RWPE2 (cell line): ENCODE measurements at places on chromosomes 7 and 10.

DNA sequence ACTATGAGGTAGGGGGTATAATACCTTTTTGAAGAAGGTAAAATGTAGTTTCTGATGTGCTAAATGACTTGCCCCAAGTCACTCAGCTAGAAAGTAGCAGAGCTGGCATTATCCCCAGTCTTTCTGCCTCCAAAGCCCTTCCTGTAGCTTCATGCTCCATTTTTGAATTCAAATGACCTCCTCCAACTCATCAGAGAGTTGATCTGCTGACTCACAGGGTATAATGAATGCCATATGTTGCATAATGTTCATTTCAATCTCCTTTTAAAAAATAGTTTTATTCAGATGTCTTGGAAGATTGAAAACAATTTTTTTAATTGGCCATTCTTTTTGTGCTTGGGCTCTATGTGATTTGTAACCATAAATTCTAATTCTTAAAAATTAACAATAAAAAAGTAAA is 272.8 kb upstream of the IMMP2L start:
- peak overlapping the region; percentile 13 for H3K27ac ChIP-seq
- peaks cover 16% of the 10 kb centered on the region for H3K36me3 ChIP-seq
- no peaks in the 10 kb centered on the region for H3K27me3 ChIP-seq
- DNase-seq = no peak
- H3K4me3 ChIP-seq = no peak overlapping the region

- no peaks in the 10 kb centered on the region for H3K36me3 ChIP-seq
- H3K4me1 ChIP-seq = peaks cover 27% of the 10 kb centered on the region
- no peak for DNase-seq
- H3K27ac ChIP-seq = peak overlapping the region; percentile 66
Observed at GRCh38 chr7:50534690-50535290, 30.4 kb downstream of the DDC start.

DNA sequence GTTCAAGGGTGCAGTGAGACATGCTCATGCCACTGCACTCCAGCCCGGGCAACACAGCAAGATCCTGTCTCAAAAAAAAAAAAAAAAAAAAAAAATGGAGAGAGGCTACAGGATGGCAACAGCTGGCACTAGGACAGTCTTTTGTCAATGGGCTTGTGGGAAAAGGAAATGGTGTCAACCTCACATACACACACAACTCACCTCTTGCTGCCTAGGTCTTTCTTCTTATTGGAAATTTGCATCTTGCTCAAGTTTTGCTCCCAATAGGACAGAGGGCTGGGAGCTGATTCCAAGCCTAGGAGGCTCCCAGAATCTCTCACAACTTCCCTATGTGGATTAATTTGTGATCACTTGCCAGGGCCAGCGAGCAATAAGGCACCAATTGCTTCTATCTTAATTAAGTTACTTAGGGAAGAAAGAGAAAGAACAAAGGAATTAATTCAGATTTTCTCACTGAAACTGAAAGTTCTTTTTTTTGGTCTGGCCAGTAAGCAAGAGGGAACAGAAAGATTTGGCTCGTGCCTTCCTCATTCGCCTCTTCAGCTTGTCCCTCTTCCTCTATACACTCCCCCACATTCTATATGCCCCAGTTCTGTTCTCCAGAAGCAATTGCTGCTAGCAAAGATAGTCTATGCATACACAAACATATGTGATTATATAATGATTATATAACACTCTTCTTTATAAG is 33.8 kb downstream of the MAP3K8 start:
- H3K27me3 ChIP-seq = no peaks in the 10 kb centered on the region
- DNase-seq = no peak
- no peaks in the 10 kb centered on the region for H3K4me1 ChIP-seq
- H3K4me3 ChIP-seq = no peak overlapping the region
- H3K27ac ChIP-seq = no peak overlapping the region

DNA sequence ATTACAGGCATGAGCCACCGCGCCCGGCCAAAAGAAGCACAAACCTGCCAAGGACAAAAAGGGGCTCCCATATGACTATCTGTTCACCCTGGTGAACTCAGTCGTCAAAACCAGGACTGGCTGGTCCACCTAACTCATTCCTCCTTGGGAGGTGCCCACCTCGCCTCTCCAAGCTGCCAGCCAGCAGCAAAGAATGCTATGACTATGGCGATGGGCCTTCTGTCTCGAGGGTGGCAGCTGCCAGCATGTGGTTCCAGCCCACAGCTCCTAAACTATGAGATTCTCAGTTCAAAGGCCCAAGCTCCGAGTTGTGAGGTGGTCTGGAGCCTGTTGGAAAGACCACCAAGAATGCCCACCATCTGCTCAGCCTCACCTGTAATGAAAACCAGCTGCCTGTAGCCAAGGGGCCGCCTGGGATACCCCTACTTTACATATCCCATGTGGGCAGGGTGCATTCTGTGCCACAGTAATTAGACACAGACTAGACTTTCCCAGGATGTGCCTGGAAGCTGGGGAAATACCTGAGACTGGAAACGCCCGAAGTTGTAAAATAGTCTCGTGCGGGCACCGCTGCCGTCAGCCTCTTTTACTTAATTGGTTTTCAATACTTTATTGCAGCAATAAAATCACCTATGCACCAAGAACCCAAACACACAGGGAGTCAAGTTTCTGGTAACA is 71.1 kb downstream of the ZRANB1 start:
- no peak overlapping the region for H3K27ac ChIP-seq
- no peaks in the 10 kb centered on the region for H3K27me3 ChIP-seq
- peaks cover 23% of the 10 kb centered on the region for H3K36me3 ChIP-seq
- DNase-seq = no peak
- H3K4me1 ChIP-seq = peaks cover 28% of the 10 kb centered on the region

DNA sequence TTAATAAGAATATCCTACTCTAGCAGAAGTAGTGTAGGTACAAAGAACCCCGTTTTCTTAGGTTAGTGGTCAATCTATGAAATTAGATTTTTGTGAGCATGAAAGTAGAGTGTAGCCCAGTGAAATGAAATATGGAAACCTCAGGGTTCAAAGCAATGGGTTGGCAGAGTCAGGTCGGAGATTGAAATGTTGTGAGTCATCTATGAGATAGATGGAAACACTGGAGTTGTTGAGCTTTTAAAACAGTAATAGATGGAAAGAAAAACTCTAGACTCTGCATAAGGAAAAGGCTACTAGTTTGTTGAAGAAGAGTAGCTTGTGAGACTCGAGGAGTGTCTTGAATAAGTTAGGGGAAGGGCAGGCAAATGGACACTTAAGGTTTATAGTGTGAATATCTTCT is 251.9 kb downstream of the EXOC4 start:
- H3K27ac ChIP-seq = no peak overlapping the region
- H3K36me3 ChIP-seq = 0 out of 2 replicates have a peak, but pooled peaks cover 4% of the 10 kb centered on the region
- H3K4me1 ChIP-seq = no peaks in the 10 kb centered on the region
- no peak overlapping the region for H3K4me3 ChIP-seq

DNA sequence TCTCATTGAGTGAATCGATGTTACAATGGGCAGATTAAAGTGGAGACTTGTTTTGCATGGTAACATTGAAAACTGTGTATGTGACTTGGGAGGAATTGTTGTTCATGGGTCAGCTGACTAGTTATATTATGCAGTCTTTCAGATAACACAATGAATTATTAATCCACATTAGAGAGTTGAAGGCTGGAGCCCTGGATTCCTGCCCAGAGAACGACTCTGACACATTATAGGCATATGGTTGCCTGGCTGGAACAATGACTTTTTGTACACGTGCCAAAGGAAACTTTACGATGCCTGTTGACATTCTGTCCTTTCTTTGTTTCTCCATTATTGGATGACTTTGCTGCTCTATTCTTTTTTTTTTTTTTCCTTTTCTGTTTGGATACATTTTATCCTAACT is 52.3 kb upstream of the TMEM229A start:
- no peaks in the 10 kb centered on the region for H3K36me3 ChIP-seq
- H3K27me3 ChIP-seq = no peaks in the 10 kb centered on the region
- no peak overlapping the region for H3K27ac ChIP-seq
- H3K4me3 ChIP-seq = no peak overlapping the region
- no peaks in the 10 kb centered on the region for H3K4me1 ChIP-seq

- H3K27me3 ChIP-seq = no peaks in the 10 kb centered on the region
- H3K4me1 ChIP-seq = peaks cover 2% of the 10 kb centered on the region
- DNase-seq = no peak
- H3K36me3 ChIP-seq = no peaks in the 10 kb centered on the region
- H3K27ac ChIP-seq = no peak overlapping the region
Observed at GRCh38 chr7:34128762-34129161, 223.4 kb downstream of the BMPER start.

DNA sequence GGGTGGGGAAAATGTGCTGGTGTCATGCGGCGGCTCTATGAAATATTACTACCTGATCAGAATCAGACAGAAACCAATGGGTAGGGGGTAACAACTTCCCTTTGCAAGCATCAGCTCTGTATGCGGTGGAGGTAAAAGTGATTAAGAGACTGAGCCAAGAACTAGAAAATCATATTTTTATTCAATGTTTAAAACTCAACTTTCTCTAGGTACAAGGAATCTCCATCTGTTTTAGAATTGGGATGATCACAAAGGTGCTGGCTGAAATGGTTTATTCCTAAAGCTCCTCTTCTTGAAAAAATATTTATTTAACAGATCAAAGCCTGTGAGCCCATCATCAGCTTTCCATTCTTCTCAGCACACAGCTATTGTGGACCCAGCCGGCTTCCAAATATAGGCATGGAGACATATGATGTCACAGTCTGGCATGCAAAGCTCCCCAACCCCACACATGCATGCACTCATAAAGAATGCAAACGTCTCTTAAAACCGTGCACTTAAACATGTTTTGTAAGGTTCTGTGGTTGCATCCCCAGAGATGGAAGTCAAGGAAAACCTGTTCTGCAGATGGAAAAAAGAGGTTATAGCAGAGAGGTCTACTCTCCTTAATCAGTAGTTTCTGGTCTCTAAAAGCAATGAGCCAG is 126.0 kb downstream of the SKIDA1 start:
- no peaks in the 10 kb centered on the region for H3K36me3 ChIP-seq
- peak overlapping the region; percentile 85 for H3K27ac ChIP-seq
- no peak overlapping the region for H3K4me3 ChIP-seq
- no peaks in the 10 kb centered on the region for H3K27me3 ChIP-seq
- peak; percentile 80 for DNase-seq

- H3K27ac ChIP-seq = no peak overlapping the region
- no peaks in the 10 kb centered on the region for H3K4me1 ChIP-seq
- DNase-seq = no peak
- peaks cover 95% of the 10 kb centered on the region for H3K27me3 ChIP-seq
Observed at GRCh38 chr10:99537989-99538917, 5.5 kb downstream of the NKX2-3 start.

DNA sequence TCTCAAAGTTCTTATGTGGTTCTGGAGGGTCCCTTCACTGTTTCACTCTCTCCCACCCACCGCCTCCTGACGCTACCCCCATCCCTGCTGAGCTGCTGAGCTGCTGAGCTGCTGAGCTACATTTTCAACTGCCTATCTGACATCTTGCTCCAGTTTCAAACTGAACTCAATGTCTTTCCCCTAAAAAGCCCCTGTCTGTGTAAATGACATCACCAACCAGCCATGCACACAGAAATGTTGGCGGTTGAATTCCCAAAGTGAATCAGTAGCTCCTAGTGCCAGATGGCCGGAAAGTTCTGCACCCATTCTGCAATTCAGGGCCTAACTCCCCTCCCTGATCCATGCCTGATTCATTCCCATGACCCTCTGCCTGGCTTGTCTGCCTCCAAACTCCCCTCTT is 71.2 kb downstream of the WNT2 start:
- no peak overlapping the region for H3K27ac ChIP-seq
- no peaks in the 10 kb centered on the region for H3K36me3 ChIP-seq
- H3K4me3 ChIP-seq = no peak overlapping the region
- DNase-seq = no peak
- no peaks in the 10 kb centered on the region for H3K4me1 ChIP-seq
- no peaks in the 10 kb centered on the region for H3K27me3 ChIP-seq

- DNase-seq = no peak
- H3K4me3 ChIP-seq = no peak overlapping the region
- no peak overlapping the region for H3K27ac ChIP-seq
- peaks cover 25% of the 10 kb centered on the region for H3K4me1 ChIP-seq
- no peaks in the 10 kb centered on the region for H3K27me3 ChIP-seq
Observed at GRCh38 chr7:137962875-137963507, 38.9 kb downstream of the CREB3L2 start.

- peak overlapping the region; percentile 99 for H3K27ac ChIP-seq
- H3K4me1 ChIP-seq = peaks cover 50% of the 10 kb centered on the region
- no peaks in the 10 kb centered on the region for H3K27me3 ChIP-seq
- no peak for DNase-seq
- no peak overlapping the region for H3K4me3 ChIP-seq
Observed at GRCh38 chr10:3774814-3775695, 10.0 kb downstream of the KLF6 start.

- no peaks in the 10 kb centered on the region for H3K4me1 ChIP-seq
- H3K4me3 ChIP-seq = no peak overlapping the region
- no peak overlapping the region for H3K27ac ChIP-seq
- H3K36me3 ChIP-seq = no peaks in the 10 kb centered on the region
Observed at GRCh38 chr7:64908358-64908757, 5.3 kb downstream of the ZNF273 start.

DNA sequence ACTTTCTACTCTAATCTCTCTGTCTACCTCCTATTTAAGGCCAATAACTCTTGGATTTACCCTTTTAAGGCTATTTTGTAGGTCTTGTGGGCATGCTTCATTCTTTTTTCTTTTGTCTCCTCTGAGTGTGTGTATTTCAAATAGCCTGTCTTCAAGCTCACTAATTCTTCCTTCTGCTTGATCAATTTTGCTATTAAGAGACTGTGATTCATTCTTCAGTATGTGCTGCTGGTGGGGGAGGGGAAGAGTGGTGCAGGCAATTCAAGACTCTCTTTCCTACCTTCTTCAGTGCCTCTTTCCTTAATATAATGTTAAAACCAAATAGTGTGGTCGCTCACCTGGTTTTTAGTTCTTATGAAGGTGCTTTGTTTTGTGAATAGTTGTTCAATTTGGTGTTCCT is 20.0 kb downstream of the ABCB1 start:
- H3K4me3 ChIP-seq = no peak overlapping the region
- no peak for DNase-seq
- H3K27me3 ChIP-seq = no peaks in the 10 kb centered on the region
- no peak overlapping the region for H3K27ac ChIP-seq
- H3K4me1 ChIP-seq = no peaks in the 10 kb centered on the region

DNA sequence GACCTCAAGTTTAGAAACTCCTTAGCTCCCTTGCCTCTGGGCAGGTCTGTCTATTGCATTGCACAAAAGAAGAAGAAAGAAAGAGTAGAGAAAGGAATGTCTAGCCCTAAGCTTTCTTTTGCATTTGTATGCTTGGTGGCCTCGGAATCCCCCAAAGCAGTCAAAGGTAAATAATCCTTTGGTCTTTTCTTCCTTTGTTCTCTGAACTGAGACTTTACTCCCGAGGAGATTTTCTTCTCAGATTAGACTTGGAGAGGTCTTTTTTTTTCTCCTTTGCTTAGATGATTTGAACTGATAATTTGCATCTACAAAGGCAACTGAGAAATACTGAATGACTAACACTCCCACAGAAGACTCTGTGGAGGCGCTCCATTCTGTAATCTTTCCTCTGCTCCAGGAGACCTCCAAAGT is 93.2 kb downstream of the AKR1D1 start:
- H3K4me3 ChIP-seq = no peak overlapping the region
- DNase-seq = no peak
- H3K27ac ChIP-seq = no peak overlapping the region
